Activated T-cell treated with anti-CD3 and anti-CD28 coated beads for 1 hour (primary cell): ENCODE measurements at places on chromosomes 6 and 20.

DNA sequence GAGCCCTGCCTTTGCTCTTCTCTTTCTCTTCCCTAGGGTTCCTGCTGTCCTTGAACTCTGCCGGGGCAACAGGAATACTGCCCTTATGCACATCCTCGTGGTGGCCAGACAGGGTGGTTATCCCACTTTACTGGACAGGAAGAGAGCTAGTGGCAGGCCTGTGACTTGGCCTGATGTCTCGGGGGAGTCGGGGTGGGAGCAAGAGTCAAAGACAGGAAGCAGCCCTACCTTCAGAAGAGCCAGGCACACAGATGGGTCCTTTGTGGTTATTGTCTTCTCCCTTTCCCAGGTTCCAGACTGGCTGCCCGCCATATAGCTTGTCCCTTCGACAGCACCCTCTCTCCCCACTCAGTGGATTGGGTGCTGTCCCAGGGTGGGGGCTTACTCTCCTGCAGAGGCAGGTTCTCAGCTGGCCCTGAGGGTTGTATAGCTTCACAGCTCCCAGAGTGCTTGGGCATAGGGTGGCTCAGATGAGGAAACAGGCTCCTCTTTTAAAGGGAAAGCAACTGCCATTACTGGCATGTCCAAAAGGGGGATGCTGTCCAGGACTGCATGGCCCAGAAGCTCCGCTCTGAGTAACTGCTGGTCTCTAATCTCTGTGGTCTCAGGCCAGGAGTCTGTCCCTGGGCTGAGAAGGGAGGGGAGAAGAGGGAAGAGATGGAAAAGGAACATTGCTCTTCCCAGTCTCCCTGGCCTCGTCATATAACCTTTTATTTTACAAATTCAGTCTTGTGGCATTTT is 17.3 kb downstream of the PLCG1 start:
- DNase-seq, result no peak

DNA sequence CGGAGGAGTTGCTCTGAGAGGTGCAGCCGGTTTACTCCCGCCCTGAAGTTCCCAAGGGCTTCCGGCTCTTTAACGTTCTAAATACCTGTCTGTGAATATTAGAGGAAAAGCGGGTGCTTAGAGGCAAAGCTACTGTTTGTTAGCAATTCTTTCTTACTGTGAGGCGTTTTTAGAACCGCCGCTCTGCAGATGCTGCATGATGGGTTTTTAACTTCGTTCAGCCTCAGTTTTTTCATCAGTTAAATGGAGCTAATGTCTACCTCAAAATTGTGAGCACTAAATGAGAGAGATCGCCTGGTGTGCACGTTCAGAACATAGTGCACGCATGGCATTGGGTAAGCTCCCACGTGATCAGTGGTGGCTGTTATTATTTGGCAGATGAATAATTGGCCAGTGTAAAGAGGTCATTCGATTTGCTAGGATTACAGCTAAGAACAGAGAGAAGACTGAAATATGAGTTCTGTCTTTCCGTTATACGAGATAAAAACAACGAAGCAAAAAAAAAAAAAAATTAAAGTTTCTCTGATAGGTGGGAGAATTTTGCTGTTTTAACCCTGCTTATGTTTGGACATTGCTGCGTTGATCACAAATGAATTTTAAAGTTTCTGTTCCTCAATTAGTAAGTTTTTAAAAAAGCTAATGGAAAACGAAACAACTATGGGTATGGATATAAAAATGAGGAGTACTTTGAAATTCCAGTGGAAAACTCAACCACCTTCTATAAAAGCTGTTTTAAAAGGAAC is 660 bp upstream of the TFB1M start:
- DNase-seq, result peak; percentile 7

GRCh38 chr6:70506321-70506720 is 60.4 kb upstream of the SDHAF4 start:
- DNase-seq, result no peak

DNA sequence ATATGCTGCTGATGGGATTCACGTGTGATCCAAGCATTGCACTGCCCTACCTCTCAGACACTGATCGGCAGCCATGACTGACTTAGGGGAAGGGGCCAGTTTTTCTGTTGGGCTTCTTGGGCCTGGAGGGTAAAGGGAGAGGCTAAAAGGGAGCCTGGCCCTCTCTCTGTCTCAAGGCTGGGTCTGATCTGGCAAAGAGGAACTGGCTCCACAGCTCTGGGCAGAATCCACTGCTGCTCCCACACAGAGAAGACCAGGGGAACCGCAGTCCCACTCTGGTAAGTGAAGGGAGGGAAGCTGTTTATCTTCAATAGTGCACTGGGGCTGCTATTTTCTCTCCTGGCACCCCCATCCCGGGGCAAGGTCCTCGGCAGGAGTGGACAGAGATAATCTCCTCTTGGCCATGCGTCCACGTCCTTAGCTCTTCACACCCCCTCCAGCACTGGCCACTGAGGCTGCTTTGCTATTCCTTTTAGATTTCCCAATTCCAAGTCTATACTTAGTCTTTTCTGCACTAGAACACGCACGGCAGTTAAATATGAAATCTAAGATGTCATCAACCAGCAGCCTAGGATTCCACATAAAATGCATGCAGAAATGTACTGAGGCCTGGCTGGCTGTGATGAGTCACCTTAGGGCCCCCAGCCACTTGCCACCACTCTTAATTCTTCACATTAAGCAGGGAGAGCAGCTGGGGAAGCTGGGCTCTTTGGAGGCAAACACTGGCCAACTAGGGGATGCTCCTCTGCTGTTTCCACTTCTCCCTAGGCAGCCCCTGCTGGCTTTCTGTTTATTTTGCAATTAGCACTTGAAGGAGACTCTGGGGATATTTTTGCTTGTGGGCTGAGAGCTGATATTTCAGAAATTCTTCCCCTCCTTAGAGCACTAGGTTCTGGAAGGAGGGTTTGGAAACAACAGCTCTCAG is 87.8 kb upstream of the ARMC2 start:
- DNase-seq, result no peak

DNA sequence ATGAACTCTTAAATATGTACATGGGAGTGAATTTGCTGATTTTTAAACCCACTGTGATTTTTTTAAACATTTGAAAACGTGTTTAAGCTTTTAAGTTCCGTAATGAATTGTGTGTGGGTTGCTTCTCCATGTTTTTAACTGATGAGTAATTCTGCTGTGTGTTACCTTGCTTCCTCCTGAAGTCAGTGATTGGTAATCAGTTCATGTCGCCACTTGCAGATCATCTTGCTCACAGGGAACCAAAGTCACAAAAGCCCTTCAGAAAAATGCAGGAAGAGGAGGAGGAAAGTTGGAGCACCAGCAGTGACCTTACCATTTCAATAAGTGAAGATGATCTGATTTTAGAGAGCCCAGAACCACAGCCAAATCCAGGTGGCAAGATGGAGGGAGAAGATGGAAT is 36.7 kb downstream of the KIZ start:
- no peak for DNase-seq

GRCh38 chr6:165653196-165653595 is 9.8 kb downstream of the PDE10A start:
- DNase-seq, result no peak

GRCh38 chr6:11734861-11735613 is 43.6 kb downstream of the ADTRP start:
- DNase-seq, result no peak

GRCh38 chr20:11047559-11047958 is 373.8 kb upstream of the JAG1 start:
- DNase-seq, result no peak

- no peak for DNase-seq
Observed at GRCh38 chr6:107642861-107643328, 153.0 kb downstream of the SOBP start.

DNA sequence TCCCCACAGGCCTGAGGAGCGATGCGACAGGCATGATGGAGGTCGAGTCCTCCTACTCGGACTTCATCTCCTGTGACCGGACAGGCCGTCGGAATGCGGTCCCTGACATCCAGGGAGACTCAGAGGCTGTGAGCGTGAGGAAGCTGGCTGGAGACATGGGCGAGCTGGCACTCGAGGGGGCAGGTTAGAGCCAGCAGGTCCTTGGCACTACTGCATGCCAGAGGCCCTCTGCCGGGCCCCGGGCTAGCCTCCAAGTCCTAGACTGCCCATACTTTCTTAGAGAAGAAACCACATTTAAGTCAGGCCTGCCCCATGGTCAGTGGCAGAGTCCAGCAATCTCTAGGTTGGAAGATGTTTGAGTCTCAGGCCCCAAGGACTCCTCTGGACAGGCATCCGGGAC is 32.1 kb downstream of the PKIG start:
- DNase-seq, result no peak

GRCh38 chr20:48126227-48126740 is 341.0 kb upstream of the SULF2 start:
- no peak for DNase-seq

DNA sequence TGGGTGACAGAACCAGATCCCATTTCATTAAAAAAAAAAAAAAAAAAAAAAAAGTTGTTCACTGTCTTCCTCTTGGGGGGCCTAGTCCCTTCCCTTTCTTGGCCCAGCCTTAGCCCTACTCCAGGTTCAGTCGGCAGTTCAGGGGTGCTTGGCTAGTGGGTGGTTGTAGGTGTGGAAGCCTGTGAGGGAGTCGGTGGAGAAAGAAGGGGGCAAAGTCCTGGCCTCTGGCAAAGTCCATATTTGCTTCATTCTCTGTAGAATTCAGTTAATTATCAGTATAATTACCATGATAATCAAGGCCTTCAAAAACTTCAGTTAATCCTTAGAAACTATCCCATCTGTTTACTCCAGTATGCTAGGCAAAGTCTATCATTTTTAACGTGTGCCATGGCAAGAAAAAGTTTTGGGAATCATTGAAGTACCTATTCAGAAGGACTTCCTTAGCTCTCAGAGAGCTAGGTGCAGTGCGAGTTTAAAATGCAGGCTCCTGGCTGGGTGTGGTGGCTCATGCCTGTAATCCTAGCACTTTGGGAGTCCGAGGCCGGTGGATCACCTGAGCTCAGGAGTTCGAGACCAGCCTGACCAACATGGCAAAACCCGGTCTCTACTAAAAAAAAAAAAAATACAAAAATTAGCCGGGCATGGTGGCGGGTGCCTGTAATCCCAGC is 205.7 kb upstream of the ARG1 start:
- DNase-seq, result no peak

GRCh38 chr20:1576641-1577040 is 19.1 kb upstream of the SIRPD start:
- no peak for DNase-seq

DNA sequence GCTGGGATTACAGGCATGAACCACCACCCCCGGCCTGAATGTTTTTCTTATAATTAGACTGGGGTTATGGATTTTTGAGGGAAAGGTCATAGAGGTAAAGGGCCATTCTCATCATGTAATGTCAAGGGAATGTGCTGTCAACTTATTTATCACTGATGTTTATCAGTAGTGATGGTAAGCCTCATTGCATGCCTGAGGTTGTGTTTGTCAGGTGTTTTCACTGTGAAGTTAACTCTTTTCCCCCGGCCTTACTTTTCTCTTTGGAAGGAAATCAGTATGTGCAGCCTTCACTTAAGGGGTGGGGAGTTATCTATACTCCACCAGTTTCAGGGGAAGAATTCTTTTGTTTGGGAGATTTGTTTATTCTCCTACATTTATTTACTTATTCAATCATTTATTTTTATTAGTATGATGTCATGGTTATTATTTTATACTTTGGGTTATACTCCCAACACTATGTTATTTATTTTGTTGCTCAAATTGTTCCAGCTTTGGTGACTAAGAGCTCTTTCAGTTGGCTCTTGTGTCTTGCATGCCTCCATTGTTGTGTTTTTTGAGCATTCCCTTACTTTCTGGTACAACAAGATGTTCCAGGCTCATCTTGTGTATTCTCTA is 2.8 kb upstream of the SLC17A5 start:
- DNase-seq, result no peak

GRCh38 chr20:59663513-59664060 is 59.2 kb downstream of the PHACTR3 start:
- DNase-seq, result no peak

DNA sequence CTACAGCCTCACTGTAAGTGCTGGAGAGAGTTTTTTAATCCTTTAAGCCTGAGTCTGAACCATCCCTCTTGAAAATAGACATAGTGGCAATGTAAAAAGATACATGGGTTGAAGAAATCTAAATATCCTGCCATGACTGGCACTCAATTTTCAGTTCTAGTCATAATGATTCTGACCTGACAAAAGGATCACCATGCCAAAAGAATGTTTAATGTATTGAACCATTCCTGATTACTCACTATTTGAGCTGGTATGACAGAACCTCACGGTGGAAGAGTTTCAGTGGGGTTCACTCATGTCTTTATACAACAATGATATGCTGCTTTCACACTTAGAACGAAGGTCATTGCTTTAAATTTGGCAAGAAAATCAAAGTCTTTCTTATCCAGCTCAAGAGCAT is 93.4 kb downstream of the HIVEP2 start:
- DNase-seq, result no peak

- no peak for DNase-seq
Observed at GRCh38 chr6:20172842-20173456, 39.3 kb downstream of the MBOAT1 start.

DNA sequence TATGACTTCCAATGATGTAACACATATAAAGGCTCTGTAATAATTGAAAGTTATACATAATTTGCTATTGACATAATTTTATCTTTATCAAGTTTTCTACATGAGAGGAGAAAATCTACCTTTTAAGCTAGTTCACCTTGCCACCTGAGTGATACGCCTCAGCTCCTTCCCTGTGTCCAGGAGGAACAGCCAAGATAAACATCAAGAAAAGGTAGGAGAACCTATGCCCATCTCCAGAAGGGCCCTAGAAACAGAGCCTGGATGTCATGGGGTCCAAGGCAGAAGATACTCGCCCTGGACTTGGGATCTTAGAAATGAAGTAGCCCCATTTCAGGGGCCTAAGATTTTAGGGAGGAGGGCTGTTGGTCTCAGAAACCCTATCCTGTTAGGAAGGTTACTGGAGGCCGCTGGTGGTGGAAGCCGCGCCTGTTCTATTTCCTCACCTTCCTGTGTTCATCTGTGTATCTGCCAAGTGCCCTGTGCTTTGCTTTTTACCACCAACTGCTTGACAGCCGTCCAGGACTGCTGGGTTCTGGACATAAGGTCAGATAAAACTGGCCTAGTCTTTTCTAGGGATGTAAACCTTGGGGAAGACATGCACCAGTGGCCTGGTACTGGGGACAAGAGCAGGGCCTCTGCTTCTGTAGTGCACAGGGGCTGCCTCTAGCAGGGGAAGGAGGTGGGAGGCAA is 178.5 kb downstream of the ARID1B start:
- DNase-seq, result no peak

DNA sequence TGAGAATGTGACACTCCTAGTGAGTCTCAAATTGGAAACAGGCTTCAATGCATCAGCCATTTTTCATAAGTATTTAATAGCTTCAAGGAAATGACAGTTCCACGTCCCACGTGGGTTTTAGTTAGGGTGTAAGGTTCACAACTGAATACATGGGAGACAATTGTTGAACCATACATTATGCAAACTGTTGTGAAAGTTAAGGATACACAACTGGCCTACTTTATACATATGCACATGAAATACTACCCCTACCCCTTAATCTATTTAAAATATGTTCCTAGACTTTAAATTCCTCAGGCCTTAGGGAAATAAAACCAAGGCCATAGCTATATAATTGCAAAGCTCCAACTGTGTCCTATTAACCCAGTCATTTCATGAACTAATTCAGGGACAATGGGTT is 436.1 kb downstream of the BTBD3 start:
- no peak for DNase-seq

DNA sequence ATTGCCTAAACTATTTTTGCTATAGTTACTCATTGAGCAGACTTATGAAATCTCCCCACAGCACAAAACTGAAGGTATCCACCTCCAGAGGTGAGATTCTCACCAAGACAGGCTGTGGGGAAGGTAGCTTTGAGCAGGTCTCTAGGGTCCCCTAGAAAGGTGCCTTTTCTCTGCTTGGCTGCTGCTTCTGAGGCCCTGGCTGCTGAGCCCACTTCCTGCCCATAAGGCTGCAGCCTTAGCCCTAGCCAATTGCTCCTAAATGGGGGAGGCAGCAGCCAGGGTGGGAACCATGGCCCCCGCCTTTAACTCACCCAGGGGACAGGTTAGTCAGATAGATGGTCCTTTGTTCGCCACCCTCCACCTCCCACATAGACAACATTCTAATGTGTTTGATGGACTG is 3.6 kb downstream of the NT5E start:
- no peak for DNase-seq
